Spleen (tissue), 13 donors: ENCODE measurements at places on chromosomes 5 and 9. TPM values are rescaled to one million over a fixed set of nuclear protein-coding genes. Genes with fewer than 3 reads are reported as not detected.

The LCN6 gene
- total RNA-seq, result 8.7 TPM

The ELAVL2 gene
- total RNA-seq, result not detected

The SPATA9 gene
- total RNA-seq, result 0.72 TPM

The INSL6 gene
- total RNA-seq, result not detected

The ARL10 gene
- total RNA-seq, result 4.7 TPM

The EIF4E1B gene
- not detected for total RNA-seq

The TLX3 gene
- not detected for total RNA-seq

The TEK gene
- total RNA-seq, result 54.8 TPM

The ECSCR gene
- total RNA-seq, result 24.5 TPM

The PDE8B gene
- 1.9 TPM for total RNA-seq

The GZMA gene
- 22.0 TPM for total RNA-seq

The GLRX gene
- total RNA-seq, result 59.3 TPM

The CD14 gene
- 89.7 TPM for total RNA-seq

The BICD2 gene
- 41.5 TPM for total RNA-seq

The PCDHB16 gene
- 2.0 TPM for total RNA-seq

The HMCN2 gene
- total RNA-seq, result 1.4 TPM

The LECT2 gene
- total RNA-seq, result not detected

The CDH9 gene
- not detected for total RNA-seq

The PCDHGA6 gene
- total RNA-seq, result 4.8 TPM

The CTXN3 gene
- total RNA-seq, result not detected

The GRK6 gene
- total RNA-seq, result 170 TPM

The UQCRQ gene
- total RNA-seq, result 80.0 TPM

The DRD1 gene
- total RNA-seq, result 0.11 TPM

The PDLIM7 gene
- 142 TPM for total RNA-seq

The FOXD4L6 gene
- total RNA-seq, result not detected
